ENCODE measurements at places on chromosomes 16 and 17.

GRCh38 chr16:1299012-1299867 is 10.2 kb upstream of the UBE2I start:
- no peak for DNase-seq

DNA sequence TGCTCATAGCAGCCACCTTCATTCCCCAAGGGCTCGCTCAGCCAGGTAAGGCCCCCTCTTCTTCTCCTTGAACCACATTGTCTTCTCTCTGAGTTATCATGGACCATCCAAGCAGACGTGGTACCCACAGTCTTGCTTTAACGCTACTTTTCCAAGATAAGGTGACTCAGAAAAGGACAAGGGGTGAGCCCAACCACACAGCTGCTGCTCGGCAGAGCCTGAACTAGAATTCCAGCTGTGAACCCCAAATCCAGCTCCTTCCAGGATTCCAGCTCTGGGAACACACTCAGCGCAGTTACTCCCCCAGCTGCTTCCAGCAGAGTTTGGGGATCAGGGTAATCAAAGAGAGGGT is 272 bp downstream of the CCL2 start:
- DNase-seq: no peak

GRCh38 chr16:81180578-81180977 is 57.9 kb upstream of the BCO1 start:
- no peak for DNase-seq

- DNase-seq: no peak
Measured at GRCh38 chr17:70225276-70225675, 55.9 kb downstream of the KCNJ2 start.

DNA sequence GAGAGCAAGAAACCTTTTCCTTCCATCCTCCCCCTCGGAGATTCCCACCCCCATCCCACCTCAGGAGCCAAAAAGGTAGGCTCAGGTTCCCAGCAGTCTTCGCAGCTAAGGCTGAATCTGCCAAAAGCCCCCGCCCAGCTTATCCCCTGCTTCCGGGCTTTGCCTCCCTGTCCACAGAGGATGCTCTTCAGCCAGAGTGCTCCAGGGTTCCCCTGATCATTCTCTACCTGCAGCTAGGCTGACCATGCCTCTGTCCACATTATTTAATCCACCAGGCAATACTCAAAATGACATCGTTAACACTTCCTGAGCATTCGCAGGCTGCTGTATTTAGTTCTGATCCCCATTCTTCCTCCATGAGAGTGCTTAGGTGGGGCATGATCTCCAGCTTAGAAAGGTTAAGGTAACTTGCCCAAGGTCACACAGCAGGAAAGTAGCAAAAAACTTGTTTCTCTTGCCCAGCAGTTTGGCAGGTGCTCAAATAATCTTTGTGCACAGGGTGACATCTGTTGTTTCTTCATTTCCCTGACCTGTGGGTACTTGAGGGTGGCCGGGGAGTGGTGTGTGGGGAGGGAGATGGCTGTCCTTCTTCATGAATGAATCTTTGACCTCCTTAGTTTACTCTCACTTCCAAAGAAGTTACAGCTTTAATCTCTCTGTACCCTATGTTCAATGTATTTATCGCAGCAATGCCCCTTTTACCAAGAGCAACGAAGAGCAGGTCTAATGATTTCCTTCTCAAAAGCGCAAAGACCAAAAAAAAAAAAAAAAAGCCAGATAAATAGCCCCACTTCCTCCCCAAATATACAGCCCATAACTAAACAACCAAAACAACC is 848 bp upstream of the TBKBP1 start:
- no peak for DNase-seq
